Skin of body (tissue), 3 donors: ENCODE measurements at places on chromosomes 5 and 9. TPM values are rescaled to one million over a fixed set of nuclear protein-coding genes. Genes with fewer than 3 reads are reported as not detected.

CEL gene
- total RNA-seq, result 0.79 TPM

CLPTM1L gene
- total RNA-seq, result 78.6 TPM

MTX3 gene
- total RNA-seq, result 18.8 TPM

PCDHA11 gene
- 0.39 TPM for total RNA-seq

DNA sequence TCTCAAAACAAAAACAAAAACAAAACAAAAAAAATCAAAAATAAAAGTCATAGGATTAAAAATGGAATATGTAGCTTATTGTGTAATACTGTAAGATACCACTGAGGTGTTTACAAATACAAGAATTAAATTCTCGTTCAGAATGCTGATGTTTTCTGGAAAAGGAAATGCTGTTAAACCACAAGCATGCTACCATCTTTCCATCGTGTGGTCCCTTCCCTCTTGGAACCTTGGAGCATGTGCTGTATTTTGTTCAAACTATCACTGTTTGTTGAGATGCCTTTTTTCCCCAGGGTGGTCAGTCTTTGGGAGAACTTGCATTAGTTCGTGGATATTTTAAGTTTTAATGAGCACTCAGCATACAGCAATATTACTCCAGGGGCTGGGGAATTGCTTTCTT lies 39.7 kb downstream of the SUB1 start:
- DNase-seq, result no peak

DNA sequence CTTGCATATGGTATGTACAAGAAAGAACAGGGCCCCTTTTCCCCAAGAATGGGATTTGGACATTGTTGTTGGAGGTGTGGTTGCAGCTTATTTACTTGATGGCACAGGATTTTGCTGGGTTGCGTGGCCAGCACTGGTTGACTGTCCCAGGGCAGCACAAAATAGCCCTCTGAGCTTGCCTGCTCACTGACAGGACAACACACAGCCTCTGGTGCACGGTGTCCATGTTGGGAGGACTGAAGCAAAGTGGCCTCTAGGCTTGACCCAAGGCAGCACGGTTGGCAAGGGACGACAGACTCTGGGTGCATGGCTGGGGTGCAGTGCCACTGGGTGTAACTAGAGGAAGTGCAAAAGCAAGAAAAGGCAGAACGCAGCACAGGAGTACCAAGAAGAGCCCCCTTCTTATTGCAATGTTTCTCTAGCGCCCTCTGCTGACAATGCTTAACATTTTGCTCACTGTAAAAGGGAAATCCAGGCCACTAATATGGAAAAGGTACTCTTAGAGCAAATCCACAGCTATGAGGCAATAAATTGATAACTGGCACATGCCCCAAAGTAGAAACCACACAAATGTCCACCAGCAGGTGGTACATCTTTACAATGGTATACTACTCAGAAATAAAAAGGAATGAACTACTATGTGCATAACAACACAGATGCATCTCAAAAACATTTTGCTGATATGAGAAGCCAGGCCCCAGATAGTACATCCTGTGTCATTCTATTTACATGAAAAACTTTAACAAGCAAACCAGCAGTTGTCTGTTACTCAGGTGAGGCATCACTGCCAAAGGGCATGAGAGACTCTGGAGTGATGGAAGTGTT lies 47.4 kb upstream of the BARX1 start:
- DNase-seq, result no peak

DNA sequence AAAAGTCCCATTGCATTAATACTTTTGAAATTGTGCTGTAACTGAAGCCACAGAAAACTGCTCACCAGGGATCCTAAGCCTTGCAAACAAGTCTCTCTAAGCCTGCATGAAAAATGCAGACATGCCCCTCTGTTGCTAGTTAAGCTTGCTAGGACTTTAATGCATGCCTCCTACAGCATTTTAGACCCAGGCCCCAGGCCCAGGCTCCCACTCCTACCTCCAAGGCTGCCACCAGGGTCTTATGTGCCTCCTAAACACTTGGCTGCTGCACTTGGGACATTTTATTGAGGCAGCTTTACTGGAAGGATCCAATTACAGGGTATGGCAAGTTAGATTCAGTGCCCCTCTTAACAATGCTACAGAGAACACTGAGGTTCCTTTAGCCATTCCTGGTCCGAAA lies 467.3 kb upstream of the CLINT1 start:
- DNase-seq, result no peak

DNA sequence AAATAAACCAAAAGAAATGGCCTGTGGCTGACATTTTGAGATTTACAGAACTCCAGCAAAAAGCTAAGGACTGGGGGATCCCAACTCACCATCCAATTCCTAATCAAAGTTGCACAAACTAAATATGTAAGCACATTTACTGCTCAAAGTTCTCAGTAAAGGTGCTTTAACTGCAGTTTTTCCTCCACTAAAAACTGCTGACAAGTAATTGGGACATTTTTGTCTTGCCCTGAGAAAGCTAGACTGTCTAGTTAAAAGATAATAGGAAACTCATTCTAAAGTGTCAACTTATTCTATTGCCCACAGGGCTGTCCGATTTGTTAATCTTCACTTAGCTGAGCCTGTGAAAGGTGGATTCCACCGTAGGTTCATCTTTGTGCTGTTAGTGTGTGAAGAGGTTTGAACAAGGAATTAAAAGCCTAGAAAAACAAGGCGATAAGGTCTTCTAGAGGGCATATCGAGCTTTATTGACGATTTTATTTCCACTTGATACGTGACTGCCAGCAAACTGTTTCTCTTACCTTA lies 1.0 kb downstream of the DOCK8 start:
- no peak for DNase-seq

DNA sequence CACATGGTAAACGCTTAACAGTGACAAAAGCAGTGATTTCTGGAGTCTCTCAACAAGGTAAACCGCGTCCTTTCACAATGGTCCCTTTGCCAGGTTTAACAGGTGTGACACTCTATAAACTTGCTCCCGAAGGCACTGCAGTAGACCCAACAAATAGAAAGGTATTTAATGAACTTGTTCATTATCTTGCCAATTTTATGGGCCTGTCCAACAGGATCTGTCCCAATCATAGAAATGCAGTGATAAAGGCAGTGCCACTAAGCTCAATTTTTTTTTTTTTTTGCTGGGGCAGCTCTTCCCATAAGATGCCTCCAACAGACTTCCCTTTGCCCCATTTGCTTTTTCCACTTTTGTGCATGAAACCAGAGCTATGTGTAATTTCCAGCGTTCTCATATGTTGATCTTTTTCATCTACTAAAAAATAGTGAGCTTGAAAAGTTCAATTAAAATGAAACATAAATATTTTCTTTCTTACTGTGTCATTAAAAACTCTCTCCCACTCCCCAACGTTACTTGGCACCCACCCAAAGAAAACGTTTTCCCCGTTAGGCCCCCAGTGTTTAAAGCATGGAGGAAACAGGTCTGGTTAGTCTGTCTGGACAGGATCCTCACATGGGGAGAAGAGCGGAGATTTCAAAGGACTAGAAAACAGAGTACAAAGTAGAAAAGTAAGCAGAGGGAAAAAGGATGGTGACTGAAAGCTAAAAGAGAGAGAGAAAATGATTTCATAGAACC lies 80.9 kb upstream of the SPATA31D4 start:
- DNase-seq, result no peak

DNA sequence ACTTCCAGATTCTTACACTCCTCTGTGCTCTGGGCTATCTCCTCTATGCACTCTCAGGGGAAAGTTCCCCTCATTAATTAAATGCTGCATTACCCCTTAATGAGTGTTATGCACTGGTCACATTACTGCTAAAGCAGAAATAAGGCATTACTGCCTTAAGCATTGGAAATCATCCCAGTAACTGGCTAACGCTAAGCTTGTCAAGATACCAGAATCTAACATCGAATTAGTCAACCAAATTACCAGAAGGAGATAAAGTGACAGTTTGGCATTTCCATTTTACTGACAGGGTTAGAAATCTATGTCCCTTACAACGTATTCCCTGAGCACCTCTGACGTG lies 69.5 kb upstream of the FAM169A start:
- no peak for DNase-seq

GRCh38 chr5:77972469-77973252 lies 196.5 kb upstream of the TBCA start:
- no peak for DNase-seq

GRCh38 chr5:143691945-143692290 lies 120.0 kb upstream of the HMHB1 start:
- DNase-seq, result no peak

DNA sequence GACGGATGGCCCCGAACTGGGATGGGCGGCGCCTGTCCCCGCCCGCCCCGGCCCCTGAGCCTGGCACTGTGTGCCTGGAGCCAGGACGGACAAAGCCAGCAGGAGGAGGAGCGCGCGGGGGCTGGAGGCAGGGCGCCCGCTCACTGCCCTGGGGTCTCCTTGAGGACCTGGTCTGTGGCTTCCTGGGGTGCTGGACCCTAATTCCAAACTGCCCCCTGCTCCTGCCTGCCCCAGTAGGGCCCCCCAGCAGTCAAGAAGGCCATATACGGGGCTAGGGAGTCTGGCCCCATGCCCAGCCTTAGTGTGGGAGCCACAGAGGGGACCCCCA lies 29.2 kb upstream of the RXRA start:
- DNase-seq, result no peak

- no peak for DNase-seq
These were observed 215.2 kb upstream of the ELAVL2 start for GRCh38 chr9:24041160-24041690.

- peak; percentile 76 for DNase-seq
These were observed 252.6 kb downstream of the ADAMTSL1 start for GRCh38 chr9:18726546-18726945.
